ENCODE measurements at places on chromosomes 11 and 22. TPM values are rescaled to one million over a fixed set of nuclear protein-coding genes. Genes with fewer than 3 reads are reported as not detected.

Gene AP5B1
- 5.4 TPM for total RNA-seq

Gene GAB4
- not detected for total RNA-seq

Gene KCTD17
- total RNA-seq: 21.6 TPM

Gene VPREB3
- not detected for total RNA-seq

Gene POU2AF3
- 0.49 TPM for total RNA-seq

Gene MGAT3
- total RNA-seq: 25.6 TPM

Gene OLFML1
- total RNA-seq: 1.2 TPM

Gene ALDH3B1
- total RNA-seq: 0.49 TPM

Gene PRG2
- total RNA-seq: not detected

Gene RANBP1
- 102 TPM for total RNA-seq

Gene CRYBB2
- total RNA-seq: 0.25 TPM

Gene GAB2
- total RNA-seq: 19.9 TPM

Gene IRF7
- 2.7 TPM for total RNA-seq

Gene INPP5J
- 2.5 TPM for total RNA-seq

Gene TSGA10IP
- not detected for total RNA-seq

Gene OR4D10
- total RNA-seq: not detected

Gene OR51G1
- total RNA-seq: not detected

Gene APOL4
- total RNA-seq: 9.3 TPM

Gene MMP10
- not detected for total RNA-seq

Gene AP2A2
- 39.8 TPM for total RNA-seq

Gene CNGA4
- total RNA-seq: 0.25 TPM

Gene CADM1
- 142 TPM for total RNA-seq

Gene NRGN
- total RNA-seq: 1.5 TPM

Gene DGCR6
- 6.4 TPM for total RNA-seq

Gene CD248
- 3.2 TPM for total RNA-seq

Gene TMEM109
- total RNA-seq: 9.1 TPM

Gene CRYBB1
- total RNA-seq: 0.74 TPM

Gene ANKK1
- not detected for total RNA-seq

Gene DEUP1
- total RNA-seq: 0.49 TPM

Gene OR5AR1
- not detected for total RNA-seq

Gene SLC7A4
- total RNA-seq: 1.5 TPM

Gene NLRP14
- 0.49 TPM for total RNA-seq

Gene ANO1
- total RNA-seq: 0.74 TPM

Gene HEPN1
- not detected for total RNA-seq

Gene P2RY6
- under 0.01 TPM for total RNA-seq

Gene OR51D1
- total RNA-seq: not detected

Gene MN1
- total RNA-seq: 64.2 TPM

Gene GNAZ
- 124 TPM for total RNA-seq

Gene RIBC2
- 0.25 TPM for total RNA-seq

Gene CTSD
- 36.9 TPM for total RNA-seq

Gene NRIP3
- total RNA-seq: 16.7 TPM

Gene VSIG10L2
- total RNA-seq: not detected

Gene TREH
- total RNA-seq: not detected

Gene LTBP3
- 38.6 TPM for total RNA-seq

Gene TRIM29
- 0.25 TPM for total RNA-seq

Gene YWHAH
- total RNA-seq: 175 TPM

Gene DDI1
- total RNA-seq: not detected

Gene CPT1B
- 3.4 TPM for total RNA-seq

Measured in temporal lobe (tissue), 4 donors.